ENCODE measurements at places on chromosomes 7 and 10.

- DNase-seq: no peak
Measured at GRCh38 chr7:143924851-143925250, 10.2 kb upstream of the OR2F2 start.

GRCh38 chr7:158497627-158498026 lies 90.0 kb downstream of the PTPRN2 start:
- DNase-seq: no peak

- no peak for DNase-seq
Measured at GRCh38 chr7:122750389-122750788, 47.7 kb upstream of the RNF148 start.

- DNase-seq: peak; percentile 17
Measured at GRCh38 chr7:133742709-133743538, 384.2 kb upstream of the LRGUK start.

DNA sequence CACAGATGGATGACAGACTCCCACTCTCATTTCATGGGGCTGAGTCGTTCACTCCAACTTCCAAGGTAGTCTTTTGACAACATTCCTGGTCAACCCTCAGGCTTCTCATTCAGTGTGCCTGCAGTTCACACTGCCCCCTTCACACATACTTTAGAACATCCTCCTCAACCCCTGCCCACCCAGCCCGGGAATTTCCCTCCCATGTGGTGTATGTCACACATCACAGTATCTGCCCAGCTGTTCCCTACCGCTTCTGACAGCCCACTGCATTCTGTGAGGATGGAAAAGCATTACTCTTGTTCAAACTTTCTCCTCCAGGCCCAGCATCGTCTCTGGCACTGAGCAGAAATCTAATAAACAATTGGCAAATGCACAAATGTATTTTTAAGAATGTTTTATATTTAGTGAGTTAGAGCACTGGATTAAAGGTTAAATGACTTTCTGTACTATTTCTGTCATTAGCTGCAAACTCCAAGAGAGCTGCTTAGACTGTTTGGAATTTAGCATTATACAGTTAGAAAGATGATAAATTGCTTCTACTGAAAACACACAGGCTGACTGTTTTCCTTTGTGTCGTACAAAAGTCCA lies 110.4 kb downstream of the SFMBT2 start:
- DNase-seq: no peak

Data from HEK293T (cell line).